NCI-H1436 (cell line): ENCODE measurements at places on chromosomes 6 and 20.

GRCh38 chr6:106133040-106133439 lies 46.9 kb downstream of the PRDM1 start:
- no peak for DNase-seq

GRCh38 chr6:46563924-46564323 lies 72.7 kb upstream of the RCAN2 start:
- DNase-seq, result no peak

DNA sequence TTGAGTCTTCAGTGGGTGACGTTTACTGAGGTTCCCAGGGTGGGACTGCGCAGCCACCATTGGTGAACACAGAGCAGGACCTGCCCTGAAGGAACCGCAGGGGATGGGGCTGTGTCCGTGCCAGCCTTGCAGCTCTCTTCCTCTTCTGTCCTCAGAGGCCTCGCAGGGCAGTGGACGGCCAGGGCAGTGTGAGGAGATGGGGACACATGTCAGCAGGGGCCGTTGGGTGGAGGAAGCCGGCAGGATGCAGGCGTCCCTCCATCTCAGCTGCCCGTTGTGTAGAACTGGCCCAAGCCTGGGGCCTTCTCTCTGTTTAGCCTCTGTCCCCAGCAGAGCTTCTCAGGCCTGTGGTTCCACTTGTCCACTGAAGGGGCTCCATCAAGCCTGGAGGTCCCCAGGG lies 53.6 kb upstream of the SMOC2 start:
- DNase-seq, result no peak

DNA sequence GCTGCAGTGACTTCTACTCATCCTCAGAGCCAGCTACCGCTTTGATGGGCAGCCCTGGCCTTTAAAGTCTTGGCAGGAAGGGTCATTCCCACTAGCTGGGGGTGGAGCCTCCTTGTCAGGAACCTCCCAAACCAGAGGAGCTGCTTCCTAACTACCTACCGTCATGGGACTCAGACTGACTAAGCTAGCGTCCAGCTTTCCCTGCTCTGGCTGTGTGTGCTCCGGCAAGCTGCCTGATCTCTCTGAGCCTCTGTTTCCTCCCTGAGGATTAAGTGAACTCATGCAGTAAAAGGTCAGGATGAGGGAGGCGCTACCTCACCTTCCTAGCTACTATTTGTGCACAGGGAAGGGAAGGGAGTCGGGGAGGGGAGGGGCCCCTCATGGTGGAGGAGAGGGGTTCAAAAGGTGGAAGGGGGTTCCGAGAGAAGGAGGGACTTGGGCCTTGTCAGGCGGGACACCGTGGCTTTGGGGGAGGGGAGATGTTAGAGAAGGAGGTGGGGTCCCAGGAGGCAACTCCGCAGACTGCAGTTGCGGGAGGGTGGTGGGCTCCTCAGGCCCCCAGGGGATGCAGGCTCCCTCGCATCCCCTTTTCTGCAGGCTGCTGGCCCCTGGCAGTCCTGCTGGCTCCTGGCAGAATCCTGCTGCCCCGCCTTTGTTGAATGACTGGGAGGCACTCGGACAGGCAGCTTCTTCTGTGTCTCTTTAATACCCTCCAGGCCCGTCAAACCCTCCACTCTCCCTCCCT lies 9.8 kb downstream of the DUSP15 start:
- no peak for DNase-seq

DNA sequence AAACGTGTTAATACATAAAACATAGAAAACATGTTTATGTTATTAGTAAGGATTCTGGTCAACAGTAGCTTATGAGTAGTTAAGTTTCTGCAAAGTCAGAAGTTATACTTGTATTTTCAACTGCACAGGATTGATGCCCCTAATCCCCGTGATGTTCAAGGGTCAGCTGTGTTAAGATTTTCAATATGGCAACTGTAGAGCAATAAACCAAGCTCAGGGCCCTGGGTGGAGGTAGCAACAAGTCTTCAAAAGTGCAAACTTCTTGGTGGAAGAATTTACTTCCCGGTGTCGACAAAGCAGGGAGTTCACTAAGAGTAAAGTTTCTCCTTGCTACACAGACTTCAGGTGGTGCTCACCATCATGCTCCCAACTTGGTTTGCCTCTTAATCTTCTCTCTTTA lies 4.1 kb upstream of the BCAS1 start:
- no peak for DNase-seq

DNA sequence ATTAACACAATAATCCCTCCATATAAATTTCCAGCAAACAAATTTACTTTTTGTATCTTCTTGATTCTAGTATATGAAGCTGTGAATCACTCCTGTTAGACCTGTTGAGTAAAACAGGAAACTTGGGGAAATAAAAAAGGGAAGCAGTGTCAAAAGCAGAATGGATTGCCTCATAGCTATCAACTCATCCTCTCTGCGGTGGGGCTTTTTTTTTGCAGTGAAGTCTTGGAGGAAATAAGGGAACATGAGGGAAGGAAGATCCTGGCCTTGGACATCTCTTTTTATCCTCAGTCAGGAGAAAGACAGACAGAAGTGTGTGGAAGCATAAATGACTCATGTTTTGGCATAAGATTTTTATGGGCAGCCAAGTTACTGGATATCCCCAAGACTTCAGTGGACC lies 332.5 kb downstream of the TFAP2A start:
- no peak for DNase-seq

GRCh38 chr20:23966927-23967615 lies 21.5 kb downstream of the GGTLC1 start:
- DNase-seq, result no peak

GRCh38 chr6:55003719-55004430 lies 157.3 kb downstream of the FAM83B start:
- DNase-seq, result no peak

GRCh38 chr6:127069659-127070279 lies 48.7 kb upstream of the RSPO3 start:
- no peak for DNase-seq

- no peak for DNase-seq
Measured at GRCh38 chr20:24612799-24613775, 143.7 kb downstream of the SYNDIG1 start.

DNA sequence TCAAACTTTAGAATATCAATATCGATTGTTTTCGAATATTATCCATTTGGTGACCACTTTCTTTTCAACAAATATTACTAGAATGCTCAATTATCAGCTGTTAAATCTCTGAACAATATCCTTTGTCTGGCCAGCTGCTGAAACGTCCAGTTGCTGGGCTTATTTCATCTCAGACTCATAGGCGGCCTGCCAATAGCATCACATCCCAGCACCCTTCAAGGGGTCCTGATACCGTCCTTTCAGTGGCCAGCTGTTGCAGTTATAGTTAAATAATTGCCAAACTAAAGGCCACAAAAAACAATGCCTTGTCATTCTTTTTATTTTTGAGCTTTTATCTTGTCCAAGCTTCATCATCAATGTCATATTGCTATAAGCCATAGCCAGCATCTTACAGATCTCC lies 1006.8 kb upstream of the MANEA start:
- DNase-seq, result no peak

DNA sequence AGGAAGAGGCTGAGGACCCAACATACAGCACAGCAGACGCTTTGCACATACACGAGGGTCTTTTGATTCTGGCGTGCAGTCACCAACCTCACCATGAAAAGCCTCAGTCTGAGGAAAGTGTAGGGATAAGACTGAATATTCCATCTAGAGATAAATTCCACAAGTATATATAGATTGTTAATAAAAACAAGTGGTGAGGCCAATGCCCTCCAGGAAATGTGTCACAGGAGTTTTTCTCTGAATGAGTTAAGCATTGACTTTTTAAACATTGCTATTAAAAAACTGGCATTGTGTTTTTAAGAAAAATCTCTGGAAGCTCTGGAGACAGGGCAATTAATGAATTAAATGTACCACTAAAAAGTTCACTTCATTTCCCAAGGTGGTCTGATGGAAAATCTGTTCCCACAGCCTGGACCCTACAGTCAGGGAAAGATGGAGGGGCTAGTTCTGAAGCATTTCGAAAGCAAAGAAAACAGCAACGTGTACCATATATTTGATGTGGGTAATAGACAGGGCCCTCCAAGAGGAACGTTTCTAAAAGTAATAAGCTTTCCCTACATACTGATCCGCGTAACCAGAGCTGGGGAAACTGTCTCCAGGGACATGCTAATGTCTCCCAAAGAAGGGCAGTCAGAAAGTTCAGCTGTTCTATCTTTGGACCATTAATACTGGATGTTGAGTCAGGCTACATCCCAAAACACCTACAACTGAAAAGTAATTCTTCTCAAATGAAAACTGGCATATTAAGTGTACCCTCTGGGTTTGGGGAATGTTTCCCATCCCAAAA lies 301.1 kb downstream of the FOXC1 start:
- DNase-seq, result no peak

DNA sequence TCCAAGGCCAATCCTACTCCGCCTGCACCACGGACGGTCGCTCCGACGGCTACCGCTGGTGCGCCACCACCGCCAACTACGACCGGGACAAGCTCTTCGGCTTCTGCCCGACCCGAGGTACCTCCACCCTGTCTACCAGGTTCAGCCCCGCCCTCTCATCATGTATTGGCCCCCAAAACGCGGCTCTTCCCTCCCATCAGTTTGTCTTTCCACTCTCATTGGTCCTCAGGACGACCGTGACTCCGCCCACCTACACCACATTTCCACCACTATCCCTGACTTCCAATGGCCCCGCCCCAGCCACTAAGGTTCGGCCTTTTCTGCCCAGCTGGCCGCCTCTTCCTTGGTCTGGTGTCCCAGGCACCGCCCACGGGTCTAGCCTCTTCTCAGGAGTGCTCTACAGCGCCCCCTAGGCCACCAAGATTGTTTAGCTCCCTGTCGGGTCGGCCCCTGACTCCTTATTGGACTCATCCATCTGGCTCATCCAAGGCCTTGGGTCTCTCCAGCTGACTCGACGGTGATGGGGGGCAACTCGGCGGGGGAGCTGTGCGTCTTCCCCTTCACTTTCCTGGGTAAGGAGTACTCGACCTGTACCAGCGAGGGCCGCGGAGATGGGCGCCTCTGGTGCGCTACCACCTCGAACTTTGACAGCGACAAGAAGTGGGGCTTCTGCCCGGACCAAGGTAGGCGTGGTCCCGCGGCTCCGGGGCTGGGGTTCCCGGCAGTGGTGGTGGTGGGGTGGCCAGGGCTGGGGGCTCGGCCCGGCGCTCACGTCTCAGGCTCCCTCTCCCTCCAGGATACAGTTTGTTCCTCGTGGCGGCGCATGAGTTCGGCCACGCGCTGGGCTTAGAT lies 3.1 kb downstream of the MMP9 start:
- no peak for DNase-seq

DNA sequence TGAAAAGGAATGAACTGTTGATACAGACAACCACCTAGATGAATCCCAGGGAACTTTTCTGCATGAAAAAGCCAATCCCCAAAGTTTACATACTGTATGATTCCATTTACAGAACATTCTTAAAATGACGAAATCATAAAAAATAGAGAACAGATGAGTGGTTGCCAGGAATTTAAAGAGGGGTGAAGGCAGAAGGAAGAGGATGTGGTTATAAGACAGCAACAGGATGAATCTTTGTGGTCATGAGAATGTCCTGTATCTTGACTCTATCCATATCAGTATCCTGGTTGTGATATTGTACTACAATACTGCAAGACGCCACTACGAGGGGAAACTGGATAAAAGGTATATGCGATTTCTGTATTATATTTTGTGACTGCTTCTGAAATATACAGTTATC lies 70.1 kb upstream of the EMILIN3 start:
- no peak for DNase-seq
